ENCODE measurements at places on chromosomes 16 and 17. TPM values are rescaled to one million over a fixed set of nuclear protein-coding genes. Genes with fewer than 3 reads are reported as not detected.
A peak's percentile ranks its signal among the peaks of the same experiment; 100 is the strongest.

- DNase-seq, result no peak
Measured at GRCh38 chr16:15967655-15968315, 18.4 kb downstream of the ABCC1 start.

- no peak for DNase-seq
Measured at GRCh38 chr17:44383861-44384260, 5.6 kb downstream of the ITGA2B start.

- DNase-seq, result no peak
Measured at GRCh38 chr16:56667581-56668571, at the start of gene MT1G. MT1G (minus strand) TSS chr16:56668065; CDS start chr16:56667993, 72 bp downstream.

GRCh38 chr17:50146927-50147665 lies 3.4 kb downstream of the PPP1R9B start:
- DNase-seq, result peak; percentile 46

GRCh38 chr17:17491031-17491471 lies 5.1 kb downstream of the RASD1 start:
- DNase-seq, result no peak

DNA sequence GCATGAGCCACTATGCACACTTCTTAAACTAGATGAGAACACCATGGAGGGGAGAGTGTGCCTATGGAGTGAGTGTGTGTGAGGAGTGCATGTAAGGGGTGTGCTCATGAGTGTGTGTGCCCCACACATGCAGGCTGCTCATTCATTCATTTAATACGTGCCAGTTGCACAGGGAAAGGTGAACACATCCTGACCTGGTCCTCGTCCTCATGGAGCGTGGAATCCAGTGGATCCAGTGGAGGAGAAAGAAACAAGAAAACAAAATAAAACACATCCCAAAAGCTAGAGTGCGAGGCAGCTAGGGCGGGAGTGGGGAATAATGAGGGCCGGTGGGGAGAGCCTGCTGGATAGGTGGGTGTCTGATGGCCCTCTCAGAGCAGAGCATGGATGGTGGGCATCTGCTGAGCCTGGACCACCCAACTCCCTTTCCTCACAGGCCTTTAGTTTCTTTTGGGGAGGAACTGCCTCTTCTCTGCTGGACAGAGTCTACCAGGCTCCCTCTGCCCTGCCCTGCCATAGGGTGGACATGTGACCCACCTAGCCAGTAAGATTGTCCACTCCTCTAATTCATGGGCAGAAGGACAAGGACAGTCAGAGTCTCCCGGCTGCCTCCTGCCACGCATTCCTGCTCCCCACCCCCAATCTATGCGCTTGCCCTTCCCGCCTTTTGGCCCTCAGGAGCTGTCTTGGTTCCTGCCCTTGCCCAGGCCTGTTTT lies 204.3 kb downstream of the RAB11FIP4 start:
- no peak for DNase-seq

- DNase-seq, result peak; percentile 56
Measured at GRCh38 chr17:79741751-79742588, 11.2 kb downstream of the ENPP7 start.

DNA sequence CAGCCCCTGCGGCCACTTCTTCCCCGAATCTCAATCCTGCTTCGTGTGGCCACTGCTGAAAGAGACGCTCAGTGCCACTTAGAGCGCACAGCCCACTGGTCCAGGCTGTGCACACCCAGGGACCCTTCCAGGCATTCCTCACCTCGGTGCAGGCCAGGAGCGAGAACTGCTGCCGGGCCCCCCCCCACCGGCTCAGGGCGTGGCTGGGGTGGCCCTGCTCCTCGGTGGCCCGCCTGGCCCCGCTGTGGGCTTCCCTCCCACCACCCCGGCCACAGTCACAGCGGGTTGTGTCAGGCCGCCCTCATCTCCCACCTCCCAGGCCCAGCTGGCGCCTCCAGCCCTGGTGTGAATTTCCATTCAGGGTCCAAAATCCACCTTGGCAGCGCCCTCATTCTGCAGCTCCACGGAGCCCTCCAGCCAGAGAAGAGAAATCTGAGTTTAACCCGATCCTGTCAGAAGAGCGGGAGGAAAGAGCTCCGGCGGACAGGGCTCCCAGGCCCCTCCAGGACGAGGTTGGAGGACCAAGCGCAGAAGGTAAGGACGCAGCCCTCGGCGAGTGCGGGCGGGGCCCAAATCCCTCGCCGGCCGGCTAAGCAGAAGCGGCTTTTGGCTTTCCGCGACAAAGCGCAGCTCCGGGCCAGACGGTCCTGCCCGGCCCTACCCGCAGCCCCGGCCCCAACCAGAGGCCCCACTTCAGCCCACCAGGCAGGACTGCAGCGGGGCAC lies 12.0 kb downstream of the TBC1D16 start:
- DNase-seq, result no peak

DNA sequence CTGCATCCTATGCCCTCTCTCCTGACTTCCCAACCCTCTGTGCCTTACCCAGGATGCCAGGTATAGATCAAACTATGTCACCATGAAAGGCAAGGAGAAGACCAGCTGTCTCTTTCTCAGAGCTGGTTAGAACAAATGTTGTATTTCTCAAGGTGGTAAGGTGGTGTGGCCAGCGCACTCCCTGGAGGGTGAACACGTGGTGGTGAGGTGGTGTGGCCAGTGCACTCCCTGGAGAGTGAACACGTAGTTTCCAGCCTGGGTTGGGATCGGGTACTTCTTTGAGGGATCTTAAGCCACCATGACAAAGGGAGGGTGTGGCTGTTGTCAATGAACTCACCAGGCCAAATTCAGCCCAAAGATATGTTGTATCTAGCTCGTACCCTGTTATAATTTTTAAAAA lies 26.8 kb downstream of the KATNIP start:
- DNase-seq, result no peak

- no peak for DNase-seq
Measured at GRCh38 chr17:16107165-16107770, 107.6 kb downstream of the TTC19 start.

DNA sequence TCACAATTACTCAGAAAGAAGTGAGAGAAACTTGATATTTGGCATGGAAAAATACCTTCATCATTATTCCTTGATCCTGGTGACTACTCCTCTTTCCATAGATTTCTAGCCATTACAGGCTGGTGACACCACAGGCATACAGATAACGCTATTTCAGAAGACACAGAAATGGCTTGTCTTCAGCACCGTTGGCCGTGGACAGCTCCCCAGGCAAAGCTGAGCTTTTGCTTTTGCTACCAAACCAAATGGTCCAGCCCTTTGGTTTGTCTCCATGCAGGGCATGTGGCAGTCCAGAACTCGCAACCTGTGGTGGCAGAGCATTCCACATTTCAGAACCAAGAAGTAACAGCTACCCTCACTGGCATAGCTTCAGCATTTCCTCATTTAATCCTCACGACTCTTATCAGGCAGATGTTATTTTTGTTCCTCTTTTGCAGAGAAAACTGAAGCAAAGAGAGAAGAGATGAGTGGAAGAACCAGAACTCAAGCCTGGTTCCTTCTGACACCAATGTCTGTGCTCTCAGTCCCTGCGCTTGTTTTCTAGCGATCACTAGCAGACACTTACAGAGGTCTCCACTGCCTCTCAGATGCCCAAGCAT lies 55.5 kb downstream of the HS3ST4 start:
- no peak for DNase-seq

GRCh38 chr17:7704601-7705268 lies at the start of gene EFNB3:
EFNB3 (plus strand) TSS chr17:7705202; CDS start chr17:7705599, 397 bp downstream.
- DNase-seq, result no peak

GRCh38 chr16:27190316-27190871 lies 12.9 kb upstream of the KDM8 start:
- DNase-seq, result no peak

GRCh38 chr17:63290351-63290750 lies 155.8 kb downstream of the CYB561 start:
- DNase-seq, result no peak

GRCh38 chr17:4460661-4461060 lies 26.9 kb downstream of the SPNS3 start:
- no peak for DNase-seq

Gene RBFOX1
- total RNA-seq, result not detected

Gene GP1BA
- total RNA-seq, result not detected

Gene AGRP
- not detected for total RNA-seq

Gene SCARF1
- 22.1 TPM for total RNA-seq
